ENCODE measurements at places on chromosomes 2 and 18.

DNA sequence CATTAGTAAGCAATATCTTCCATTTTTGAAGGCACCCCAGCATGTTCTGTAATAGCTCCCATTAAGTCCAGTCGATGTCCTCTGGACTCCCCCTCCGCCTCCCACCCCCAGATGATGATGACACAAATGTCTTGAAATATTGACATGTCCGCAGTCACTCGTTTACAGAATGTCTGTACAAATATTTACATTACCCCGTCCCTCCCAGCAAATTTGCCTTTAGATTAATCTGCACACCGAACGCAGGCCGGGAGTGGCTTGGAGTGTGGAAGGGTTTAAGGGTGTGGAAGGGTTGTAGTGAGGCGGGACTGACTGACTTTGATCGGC, 853 bp upstream of the OSBPL6 start:
- DNase-seq = no peak

DNA sequence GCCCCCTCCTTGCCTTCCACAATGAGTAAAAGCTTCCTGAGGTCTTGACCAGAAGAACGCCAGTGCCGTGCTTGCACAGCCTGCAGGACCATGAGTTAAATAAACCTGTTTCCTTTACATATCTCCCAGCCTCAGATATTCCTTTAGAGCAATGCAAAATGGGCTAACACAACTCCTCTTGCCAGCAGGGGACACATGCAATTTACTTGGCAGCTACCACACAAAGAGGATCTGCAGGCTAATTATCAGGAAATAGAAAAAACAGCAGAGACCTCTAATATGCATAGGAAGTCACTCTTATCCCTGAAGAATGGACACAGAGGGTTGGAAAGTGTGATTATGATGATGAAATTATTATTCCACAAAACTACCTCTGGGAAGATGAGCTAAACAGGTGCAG, 114.0 kb downstream of the PIEZO2 start:
- DNase-seq = no peak

- DNase-seq = no peak
These were observed 31.9 kb downstream of the GAD1 start for GRCh38 chr2:170848587-170848986.

DNA sequence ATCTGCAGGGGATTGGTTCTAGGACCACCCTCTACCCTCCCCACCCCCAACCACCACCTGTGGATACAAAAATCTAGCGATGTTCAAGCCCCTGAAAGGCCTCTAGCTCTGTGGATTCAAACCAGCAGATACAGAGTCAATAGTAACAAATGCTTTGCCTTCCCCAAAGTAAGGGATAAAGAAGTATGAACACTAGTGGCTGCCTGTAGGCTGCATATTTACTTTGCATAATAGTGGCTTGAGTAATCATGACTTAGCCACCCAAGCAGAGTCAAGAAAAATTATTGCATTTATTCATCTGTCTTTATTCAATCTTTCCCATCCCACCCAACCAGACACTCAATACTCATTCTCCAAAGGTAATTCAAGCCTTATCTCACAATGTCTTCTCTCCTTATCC, 43.8 kb downstream of the SOCS6 start:
- DNase-seq = no peak

DNA sequence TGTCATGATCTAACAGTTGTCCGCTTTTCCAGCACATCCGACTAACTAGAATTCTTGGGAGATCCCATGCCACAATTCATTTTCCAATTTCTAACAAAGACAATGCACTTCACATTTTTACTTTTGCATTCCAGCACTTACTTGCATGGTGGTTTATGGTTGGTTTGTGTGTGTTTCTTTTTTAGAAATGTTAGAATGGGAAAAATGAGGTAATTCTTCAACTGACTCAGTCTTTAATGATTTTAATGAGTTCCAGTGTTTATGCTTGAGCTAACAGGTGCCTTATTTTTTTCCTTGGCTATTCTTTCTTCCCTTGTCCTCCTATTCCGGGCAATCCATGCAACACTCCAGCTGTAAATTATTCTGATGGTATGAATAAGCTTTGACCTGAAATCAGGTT, 46.4 kb downstream of the SLC8A1 start:
- DNase-seq = no peak

GRCh38 chr2:217711188-217711587, 291.6 kb downstream of the TNS1 start:
- DNase-seq = no peak

GRCh38 chr2:215930505-215931253, 82.7 kb downstream of the MREG start:
- no peak for DNase-seq

- no peak for DNase-seq
These were observed 164.8 kb upstream of the DOCK10 start for GRCh38 chr2:225207043-225207442.

DNA sequence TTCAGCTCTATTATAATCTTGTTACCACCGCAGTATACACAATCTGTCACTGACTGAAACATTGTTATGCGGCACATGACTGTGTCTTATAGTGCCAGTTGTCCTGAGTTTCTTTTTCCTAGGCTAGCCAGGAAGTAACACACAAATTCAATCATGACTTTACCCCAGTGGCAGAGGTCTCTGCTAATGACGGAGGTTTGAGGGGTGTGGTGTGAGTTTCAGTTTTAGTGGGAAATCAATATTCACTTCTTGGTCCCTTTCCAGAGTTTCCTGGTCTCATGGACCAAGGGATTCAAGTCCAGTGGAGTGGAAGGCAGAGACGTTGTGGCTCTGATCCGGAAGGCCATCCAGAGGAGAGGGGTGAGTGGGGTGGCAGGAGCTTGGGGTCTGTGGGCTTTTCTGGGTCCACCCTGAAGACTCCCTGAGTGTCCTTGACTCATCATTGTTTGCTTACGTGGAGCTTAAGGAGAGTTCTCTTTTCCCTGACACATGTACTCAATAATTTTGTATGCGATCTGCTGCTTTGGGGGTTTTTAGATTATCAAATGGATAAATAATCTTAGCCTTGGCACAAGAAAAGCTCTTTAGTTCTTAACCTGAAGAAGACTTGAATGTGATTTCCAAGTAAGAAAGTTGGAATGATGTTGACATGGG, 39.2 kb downstream of the HK2 start:
- no peak for DNase-seq

DNA sequence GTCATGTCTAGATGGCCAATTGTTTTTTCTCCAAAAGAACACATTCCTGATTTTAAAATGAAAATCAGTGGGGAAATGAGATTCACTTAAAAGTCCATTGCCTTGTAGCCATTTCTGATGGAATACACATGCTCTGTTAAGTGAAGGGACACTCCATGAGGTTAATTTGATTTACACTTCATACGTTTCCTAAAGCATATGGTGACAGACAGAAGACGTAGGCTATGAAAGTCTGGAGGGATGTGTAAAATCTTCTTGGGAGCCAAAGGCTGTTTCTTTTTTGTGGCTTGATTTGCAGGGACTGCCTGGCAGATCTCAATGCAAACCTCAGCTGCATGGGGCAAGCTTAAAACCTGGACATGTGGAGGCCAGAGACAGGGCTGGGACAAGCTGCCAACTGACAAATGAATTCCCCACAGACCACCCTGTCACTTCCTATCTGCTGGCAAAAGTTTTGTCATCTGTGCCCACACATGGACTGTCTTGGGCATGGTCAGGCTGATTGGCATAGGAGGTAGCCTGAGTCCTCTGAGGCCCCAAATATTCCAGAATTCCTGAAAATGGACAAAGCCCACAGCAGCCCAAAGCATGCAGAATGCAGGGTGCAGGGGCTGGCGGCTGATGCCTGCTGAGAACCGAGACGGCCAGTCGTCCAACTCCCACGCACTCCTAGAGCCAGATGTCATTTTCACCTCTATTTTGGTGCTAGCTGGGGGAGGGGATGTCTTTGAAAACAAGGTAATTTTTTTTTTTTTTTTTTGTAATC, 73.9 kb downstream of the SDC1 start:
- no peak for DNase-seq

GRCh38 chr18:46338766-46339165, 234.6 kb downstream of the HAUS1 start:
- no peak for DNase-seq

GRCh38 chr2:120421126-120421829, 75.3 kb downstream of the INHBB start:
- no peak for DNase-seq

DNA sequence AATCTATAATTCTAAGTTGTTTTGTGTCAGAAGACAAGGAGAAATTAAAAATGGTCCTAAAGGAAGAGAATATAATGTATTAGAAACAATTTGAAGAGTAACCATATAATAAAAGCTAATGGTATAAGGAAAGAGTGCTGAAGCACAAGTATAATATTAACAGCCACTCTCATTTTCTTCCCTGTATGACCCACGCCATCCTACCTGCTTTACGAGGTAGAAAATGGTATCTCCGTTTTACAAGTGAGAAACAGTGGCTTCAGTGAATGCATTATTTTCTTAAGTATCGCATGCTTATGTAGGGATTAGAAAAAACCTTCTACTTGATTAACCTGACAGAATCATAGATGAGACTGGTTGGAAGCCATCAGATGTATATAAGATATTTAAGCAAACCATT, 266.2 kb downstream of the CCDC102B start:
- no peak for DNase-seq

DNA sequence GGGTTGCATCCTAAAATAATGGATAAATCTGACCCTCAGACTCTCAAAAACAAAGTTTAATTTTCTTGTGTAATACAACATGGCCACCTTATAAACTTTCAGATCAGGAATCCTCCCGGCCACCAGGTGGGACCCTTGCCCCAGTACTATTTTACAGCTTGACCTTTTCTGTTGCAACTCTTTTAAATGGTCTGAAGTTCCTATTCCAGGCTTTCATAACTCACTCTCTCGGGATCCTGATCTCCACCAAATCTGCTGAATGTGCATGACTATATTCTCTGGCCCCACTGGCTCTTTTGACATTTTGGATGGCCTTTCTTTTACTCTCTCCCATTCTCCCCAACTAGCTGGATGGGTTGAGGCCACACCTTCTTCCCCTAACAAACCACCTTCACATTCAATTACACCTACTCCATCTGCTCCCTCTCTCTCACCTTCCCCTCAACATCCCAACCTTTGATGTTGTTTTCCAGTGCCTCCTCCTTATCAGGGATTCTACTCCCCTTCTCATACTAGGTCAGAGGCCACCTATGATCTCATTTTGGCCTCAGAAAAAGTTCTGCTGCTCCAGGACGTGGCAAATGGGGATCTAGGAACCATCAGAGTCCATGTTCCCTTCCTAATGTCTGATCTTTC, 70.8 kb downstream of the SESTD1 start:
- DNase-seq = no peak

DNA sequence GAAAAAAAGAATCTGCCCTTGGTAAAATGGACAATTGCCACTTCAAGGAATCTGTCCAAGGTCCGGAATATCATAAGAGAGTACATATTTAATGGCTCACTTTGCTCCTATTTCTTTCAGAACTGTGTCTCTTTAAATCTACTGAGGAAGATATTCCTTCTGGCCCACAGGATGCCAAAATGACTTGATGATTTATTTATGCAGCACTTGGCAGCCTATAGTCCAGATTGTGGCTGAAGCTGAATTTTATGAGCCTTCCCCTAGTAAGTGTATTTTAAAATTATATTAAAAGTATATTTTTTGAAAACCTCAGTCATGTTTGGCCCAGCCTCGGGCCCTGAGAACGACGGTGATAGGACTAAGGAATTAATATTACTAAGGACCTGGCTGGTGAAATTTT, 465.1 kb upstream of the HNRNPA3 start:
- no peak for DNase-seq

- no peak for DNase-seq
These were observed 155.9 kb downstream of the FMNL2 start for GRCh38 chr2:152490686-152491455.

DNA sequence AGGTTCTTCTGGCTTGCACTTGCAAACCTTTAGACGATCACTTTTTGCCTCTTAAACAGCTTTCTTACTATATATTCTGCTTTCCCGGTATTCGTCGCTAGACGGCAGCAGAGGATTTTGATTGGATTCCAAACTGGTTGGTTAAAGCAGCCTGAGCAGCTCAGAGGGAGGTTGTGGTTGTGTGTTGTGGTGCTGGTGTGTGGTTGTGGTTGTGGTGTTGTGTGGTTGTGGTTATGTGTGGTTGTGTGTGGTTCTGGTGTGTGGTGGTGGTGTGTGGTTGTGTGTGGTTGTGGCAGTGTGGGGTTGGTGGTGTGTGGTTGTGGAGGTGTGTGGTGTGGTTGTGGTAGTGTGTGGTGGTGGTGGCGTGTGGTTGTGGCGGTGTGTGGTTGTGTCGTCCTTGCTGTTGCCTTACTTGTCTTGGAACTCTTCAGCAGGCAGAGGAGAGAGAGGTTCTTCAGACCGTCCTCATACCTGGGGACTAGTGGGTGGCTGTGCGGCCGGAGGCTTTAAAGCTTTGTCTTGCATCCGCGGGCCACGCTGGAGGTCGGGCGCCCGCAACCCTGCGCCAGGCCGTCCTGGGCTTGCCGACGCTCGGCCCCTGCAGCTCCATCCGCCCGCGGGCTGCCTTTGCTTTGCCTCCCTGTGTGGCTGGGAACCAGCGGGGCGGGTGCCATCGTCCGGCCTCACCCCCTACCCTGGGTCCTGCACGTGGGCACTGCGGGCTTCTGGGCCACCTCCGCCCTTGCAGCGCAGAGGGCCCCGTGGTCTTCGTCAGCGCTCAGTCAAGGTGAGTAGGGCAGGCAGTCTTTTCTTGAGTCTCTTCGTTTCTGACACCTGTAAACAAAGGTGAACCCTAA, 190.8 kb downstream of the ARHGAP28 start:
- DNase-seq = no peak

DNA sequence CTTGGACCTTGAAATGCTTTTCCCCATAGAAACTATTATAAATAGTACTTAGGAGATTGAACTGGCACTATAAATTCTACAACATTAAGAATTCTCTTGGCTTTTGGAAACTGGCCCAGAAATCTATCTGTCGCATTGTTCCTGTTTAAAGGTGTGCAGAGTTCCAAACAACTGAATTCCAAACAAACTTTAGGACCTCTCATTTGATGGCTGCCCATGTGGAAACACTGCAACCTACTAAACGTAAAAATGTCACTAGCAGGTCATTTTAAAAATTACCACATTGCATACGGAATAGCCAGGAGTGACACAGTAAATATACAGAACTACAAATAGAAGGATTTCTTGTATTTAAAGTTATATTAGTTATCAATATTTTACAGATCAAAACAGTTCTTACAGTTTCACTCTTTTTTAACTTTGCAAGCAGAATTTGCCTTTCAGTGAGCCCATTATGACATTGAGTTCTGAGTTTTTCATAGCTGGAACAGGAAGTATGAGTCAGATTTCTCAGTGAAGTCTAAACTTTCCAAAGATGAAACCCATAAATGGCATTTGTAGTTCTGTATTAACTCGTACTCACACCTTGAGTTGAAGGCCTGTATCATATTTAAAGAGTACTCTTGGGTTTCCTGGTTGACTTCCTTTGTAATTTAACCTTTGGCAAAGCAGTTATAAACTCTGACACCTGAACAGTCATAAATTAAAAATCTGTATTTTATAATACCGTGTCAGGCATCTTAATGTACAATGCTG, 142.3 kb upstream of the BOD1L2 start:
- DNase-seq = no peak

GRCh38 chr2:38836791-38837190, 38.9 kb downstream of the DHX57 start:
- no peak for DNase-seq

DNA sequence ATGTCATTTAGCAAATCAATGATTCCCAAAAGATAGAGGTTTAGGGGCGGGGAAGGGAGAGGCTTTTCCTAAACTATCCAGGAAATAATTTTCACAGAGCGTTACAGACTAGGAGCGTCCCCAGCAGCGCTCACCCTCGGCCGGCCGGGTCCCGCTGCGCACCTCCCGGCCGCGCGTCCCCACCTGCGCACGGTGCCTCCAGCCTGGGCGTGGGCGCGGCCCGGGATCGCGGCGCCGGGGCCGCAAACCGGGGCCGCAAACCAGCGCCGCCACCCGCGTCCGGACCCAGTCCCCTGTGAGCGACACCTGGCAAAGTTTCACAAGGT, 684 bp upstream of the ZCCHC2 start:
- no peak for DNase-seq
